ENCODE measurements at places on chromosomes 4 and X.

DNA sequence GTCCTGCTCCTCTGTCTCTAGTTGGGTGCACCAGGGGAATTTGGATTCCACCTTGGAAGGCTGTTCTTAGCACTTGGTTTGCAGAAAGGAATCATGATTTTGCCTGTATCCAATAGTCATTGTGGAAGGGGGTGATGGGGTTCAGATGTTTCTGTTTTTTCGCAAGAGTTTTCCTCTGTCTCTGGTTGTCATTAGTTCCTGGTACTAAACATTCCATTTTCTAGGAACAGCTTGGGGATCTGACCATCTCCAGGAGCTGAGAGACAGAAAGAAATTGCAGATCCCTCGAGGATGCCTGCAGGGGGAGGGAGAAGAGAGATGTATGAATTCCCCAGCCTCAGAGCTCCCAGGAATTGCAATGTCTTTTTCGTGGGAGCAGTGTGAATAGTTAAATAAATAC, 70.9 kb downstream of the CYTL1 start:
- DNase-seq, result no peak

DNA sequence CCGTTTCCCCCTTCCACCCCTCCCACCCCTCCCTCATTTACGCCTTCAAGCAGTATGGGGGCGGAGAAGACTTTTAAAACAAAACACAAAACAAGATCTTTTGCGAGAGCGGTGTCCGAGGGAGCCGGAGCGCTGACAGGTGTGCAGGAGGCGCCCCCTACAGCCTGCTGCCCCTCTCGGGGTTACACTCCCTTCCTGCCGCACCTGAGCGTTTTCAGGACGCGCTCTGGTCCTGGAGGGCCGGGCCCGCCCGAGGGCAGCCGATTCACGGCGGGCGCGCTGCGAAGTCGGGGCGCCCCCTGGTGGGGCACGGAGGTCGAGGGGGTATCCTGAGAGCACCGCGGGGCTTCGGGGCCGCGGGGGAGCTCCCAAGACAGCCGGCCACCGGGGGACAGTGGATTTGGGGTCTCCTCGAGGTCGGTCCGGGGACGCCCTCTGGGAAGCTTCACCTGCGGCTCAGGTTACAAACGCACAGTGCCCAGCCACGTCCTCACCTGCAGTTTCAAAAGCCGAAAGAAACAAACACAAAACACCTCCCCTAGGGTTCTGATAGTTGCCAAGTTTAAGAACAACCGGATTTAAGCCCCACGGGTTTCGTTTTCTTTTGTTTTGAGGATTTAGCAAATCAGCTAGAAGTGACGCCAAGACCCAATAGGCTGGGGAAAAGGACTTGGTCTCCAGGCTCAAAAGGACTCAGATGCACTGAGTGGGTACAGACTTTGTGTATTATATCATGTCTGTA, 8.0 kb upstream of the NEUROG2 start:
- DNase-seq, result no peak

DNA sequence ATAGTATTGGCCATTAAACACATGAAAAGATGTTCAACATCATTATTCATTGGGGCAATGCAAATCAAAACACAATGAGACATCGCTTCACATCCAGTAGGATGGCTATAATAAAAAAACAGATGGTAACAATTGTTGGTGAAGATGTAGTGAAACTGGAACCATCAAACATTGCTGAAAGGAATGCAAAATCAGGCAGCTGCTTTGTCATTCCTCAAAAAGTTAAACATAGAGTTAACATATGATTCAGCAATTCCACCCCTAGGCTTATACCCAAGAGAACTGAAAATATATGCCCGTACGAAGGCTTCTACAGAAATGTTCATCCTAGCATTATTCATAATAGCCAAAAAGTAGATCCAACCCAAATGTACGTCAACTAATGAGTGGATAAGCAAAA, 144.0 kb upstream of the NAP1L5 start:
- DNase-seq, result no peak

- DNase-seq, result no peak
Measured at GRCh38 chr4:77113069-77113468, 37.3 kb upstream of the CCNI start.

- DNase-seq, result no peak
Measured at GRCh38 chrX:50471390-50471789, 765 bp upstream of the DGKK start.

DNA sequence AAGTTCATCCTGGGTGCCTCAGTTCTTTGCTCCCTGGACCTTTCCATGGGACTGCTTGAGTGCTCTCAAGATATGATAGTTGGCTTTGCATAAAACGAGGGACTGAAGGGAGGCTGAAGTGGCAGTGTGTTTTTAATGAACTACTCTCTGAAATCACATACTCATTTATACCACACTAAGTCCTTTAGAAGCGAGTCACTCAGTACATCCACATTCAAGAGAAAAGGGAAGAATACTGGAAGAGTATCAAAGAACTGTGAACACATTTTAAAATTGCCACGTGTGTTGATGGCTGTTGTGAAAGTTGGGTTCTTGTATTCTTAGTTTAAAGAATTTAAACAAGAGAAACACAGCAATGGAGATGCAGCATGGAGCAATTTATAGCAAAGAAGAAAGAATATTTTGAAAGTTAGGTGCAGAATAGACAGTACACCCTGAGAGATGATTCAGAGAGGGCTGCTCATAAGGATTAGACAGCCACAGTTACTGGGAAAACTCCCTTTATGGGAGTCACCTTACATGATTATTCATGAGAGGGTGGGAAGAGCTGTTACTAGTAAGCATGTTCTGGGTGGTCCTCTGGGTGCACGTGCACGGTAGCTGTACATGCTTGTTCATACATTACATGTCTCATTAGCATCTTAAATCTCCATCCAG, 380.7 kb downstream of the ADGRL3 start:
- DNase-seq, result no peak

DNA sequence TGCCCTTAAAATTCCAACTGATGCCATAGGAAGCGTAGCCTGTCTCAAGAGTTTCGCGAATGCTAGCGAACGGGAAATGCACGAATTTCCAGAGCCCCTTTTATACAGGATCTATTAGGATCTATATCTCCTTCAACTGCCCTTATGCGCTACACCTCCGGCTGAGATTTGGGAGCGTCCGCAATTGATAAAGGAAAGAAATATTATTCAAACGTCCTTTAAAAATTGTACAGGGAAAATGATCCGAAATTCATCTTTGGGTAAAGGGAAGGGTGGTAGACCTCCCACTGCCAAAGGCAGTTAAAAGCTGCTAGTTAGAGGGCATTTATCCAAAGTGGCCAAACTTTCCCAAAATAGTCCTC, 609 bp downstream of the NR3C2 start:
- no peak for DNase-seq

GRCh38 chr4:150248181-150248580, 169.9 kb downstream of the DCLK2 start:
- no peak for DNase-seq

DNA sequence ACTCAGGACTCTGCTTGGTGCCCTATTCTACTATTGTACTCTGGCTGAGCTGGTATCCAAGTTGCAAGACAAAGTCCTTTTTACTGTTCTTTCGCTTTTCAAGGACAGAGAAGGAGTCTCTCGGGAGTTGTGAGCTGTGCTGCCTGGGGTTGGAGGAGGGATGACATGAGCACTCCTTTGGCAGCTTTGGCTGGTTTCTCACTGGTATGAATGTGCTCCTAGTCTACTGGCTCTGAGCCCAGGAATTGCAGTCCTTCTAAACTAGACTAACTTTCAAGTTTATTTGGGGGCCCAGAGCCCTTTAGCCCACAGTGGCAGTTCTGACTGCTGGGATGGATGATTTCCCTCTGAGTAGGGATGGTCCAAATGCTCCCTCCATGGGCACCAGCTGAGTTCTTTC, 997.1 kb downstream of the RAB28 start:
- no peak for DNase-seq

DNA sequence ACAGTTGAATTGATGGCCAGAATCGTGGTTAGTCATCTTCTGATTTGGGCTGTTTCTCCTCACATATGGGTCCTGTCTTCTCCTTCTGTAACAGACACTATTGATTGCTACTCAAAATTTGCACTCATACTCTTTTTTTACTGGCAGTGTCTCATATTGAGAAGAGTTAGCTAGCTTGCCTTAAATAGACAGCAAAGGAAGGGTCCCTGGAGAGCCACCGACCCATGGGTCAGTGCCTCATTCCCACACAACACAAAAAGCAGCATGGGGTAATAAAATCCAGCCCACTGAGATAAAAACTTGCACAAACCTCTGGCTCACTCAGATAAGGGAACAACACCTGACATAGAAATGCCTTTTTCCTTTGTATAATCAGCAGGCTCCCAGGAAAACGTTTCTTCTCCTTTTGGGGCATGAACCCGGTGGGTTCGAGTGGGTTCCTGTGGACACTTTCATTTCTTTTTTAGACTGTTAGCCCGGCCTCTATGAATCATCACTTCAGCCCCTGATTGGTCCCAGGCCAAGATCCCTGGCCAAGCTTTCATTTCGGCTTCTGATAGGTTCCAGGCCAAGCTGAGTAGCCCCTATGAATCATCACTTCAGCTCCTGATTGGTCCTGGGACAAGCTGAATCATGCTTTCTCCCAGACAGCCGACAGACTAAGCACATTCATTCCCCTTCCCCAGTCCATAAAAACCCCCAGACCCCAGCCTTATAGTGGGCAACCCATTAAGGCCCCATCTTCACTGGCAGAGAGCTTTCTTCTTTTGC, 408.1 kb downstream of the DCAF12L2 start:
- no peak for DNase-seq

- DNase-seq, result no peak
Measured at GRCh38 chr4:41505161-41505661, 32.7 kb upstream of the LIMCH1 start.

- DNase-seq, result no peak
Measured at GRCh38 chr4:67714248-67714583, 13.3 kb upstream of the UBA6 start.

DNA sequence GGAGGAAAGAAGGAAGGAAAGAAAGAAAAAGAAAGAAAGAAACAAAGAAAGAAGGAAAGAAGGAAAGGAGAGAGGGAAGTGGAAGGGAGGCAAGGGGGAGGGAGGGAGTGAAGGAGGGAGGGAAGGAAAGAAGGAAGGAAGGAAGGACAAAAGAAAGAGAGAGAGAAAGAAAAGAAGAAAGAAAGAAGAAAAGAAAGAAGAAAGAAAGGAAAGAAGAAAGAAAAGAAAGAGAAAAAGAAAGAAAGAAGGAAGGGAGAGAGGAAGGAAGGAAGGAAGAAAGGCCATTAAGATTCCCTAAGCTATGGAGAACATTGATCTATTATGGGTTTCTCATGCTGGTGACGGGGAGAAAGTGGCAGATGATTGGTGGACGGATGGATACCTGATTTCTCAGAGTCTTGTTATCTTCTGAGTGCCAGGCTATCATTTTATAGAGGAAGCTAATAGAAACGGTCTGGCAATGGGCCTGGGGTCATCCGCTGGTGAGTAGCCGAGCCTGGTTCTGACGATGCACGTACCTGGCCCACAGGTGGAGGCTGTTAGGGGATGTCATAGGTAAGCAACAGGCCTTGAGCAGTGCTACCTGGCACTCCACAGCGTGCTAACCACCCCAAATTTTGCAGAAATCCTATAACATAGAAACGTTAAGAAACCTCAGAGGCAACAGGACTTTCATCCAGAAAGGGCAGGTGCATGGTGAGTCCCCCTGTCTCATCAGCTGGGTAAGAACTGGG, 142.9 kb downstream of the SHOX start:
- DNase-seq, result no peak

GRCh38 chr4:2087170-2087569, 28.0 kb downstream of the NAT8L start:
- DNase-seq, result no peak

DNA sequence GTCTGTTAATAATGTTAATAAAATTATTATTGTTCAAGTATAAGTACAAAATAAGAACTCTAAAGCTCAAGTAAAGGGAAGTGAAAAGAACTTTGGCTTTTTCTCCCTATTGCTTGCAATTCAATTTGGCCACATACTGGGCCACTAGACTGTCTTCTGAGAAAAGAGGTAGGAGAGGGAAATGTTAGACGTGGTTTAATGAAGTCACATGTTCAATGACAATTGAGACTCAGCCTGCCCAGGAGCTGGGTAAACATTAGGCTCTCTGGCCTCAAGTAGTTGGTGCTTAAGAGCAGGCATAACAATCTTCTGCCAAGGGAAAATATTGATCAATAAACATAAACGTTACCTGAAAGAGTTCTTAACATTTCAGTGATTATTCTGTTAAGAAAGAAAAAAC, 15.1 kb upstream of the PRSS12 start:
- DNase-seq, result no peak

DNA sequence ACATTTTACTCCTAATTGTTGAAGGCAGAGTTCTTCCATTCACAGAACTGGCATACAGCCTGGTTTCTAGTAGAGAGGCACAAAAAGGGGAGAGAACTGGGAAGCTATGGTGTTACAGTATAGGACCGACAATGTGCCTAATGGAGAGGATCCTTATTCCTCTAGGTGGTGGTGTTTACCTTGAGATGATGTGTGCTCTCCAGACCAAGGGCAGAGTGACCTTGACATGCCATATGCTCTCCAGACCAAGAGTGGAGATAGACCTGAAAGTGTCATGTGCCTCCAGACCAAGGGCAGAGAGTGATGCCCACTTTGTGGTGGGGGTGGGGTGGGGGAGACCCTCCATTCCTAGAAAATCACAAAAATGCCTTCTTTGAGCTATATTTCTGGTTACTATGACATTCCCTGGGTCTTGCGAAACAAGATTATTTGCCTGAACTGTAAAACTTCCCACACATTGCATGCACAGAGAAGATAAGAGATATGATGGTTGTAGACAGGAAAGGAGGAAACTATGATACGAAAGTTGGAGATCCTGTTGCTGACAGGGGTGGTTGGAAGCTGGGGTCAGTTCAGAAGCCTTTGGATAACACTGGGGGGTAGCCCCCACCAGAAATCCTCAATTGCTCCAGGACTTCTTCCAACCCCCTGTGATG, 119.7 kb downstream of the TEX13C start:
- no peak for DNase-seq

All from hypothalamus (tissue), 51 donors.